HFF-Myc (cell line): ENCODE measurements at places on chromosomes 6 and 20.

- peak; percentile 90 for DNase-seq
These were observed 31.5 kb downstream of the TRAF3IP2 start for GRCh38 chr6:111573892-111574797.

GRCh38 chr6:14597090-14597489 is 479.5 kb downstream of the CD83 start:
- no peak for DNase-seq

- DNase-seq: no peak
These were observed 118.3 kb downstream of the KCNQ5 start for GRCh38 chr6:72740135-72740534.

DNA sequence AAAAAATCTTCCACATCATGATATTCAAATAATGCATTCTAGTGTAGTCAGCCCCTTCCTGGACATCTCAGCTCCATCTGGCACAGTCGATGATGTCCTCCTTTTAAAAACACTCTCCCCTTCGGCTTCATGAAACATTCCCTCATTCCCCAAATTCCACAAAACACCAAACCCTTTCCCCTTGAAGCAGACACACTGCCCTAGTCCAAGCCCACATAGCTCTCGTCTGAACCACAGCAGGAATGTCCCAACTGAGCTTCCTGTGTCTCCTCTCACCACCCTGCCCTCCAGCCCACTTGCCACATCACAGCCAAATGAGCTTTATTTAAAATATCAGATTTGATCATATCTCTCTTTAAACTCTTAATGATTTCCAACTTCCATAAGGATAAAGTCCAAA is 106.4 kb upstream of the CARMIL1 start:
- DNase-seq: peak; percentile 79

DNA sequence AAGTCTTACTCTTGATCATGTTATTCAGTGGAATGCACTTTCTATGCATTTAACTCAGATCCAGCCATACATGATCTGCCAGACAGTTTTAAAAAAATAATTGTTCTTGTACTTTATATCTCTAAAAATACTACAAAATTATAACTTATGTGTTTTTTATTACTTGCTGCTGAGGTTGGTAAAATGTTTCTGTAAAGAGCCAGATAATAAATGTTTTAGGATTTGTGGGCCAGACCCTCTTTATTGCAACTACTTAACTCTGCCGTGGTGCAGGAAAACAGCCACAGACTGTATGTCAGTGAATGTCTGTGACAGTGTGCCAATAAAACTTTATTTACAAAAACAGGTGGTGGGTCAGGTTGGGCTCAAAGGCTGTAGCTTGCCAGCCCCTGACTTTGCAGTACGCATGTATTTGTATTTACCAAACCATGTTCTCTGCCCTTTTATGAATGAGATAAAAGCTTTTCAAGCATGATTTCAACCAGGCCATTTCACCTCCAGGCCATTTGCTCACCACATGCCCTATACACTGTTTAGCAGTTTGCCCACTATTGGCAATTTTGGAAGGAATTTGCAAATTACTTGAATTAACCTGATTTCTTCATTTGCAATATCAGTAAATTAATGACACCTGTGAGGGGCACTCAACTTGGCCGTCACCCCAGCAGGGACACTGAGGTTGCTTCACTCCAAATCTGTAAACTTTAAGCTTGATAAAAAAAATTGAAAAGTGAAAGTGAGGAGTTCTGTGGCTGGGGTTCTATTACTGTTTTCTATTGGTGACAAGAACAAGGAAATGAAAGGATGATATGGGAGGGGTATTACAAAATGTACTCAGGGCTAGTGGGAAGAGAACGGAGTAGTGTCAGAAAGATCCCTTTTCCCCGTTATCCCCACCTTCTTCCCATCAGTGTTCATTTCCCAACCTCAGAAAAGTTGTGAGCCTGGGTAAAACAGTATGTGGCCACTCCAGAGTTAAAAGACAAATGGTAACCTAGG is 133.4 kb downstream of the CEBPB start:
- no peak for DNase-seq

DNA sequence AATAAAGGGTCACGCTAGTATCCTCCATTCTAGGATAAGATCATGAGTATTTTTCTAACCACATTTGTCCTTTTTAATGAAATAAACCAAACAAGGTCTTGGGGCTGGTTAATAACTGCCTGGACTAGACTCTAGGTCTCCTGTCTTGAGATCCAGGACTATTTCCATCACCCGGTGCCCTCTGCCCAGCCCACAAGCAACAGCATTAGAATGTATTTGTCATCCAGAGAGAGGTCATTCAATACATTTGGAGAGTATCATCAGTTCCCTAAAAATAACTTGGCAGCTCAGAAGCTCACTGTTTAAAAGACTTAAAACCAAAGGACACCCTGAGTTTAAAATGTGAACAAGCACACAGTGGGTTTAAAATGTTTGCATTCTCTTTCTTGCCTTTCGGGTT is 4.4 kb upstream of the RBM24 start:
- no peak for DNase-seq

DNA sequence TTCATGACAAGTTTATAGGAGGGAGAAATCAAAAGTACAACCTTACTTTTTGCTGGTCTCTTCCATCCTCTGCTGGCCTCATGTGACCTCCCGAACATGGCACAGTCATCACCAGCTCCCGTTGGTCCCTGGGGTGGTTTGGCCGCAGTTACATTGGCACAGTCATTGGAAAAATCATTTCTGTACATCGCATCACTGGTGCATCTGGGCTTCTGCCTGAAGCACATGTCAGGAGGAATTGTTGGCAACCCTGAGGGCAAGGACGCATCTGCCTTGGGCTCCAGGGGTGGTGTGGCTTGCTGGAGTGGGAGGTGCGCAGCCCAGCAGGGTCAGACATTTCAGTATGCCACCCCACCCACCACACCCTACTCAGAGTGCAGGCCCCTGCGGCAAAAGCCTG is 162.9 kb upstream of the SLC24A3 start:
- no peak for DNase-seq
